ENCODE measurements at places on chromosomes 12 and 14.
A peak's percentile ranks its signal among the peaks of the same experiment; 100 is the strongest.

- no peak for DNase-seq
Measured at GRCh38 chr14:62897771-62898170, 147.5 kb downstream of the KCNH5 start.

- DNase-seq: no peak
Measured at GRCh38 chr12:22283508-22283907, 51.0 kb downstream of the ST8SIA1 start.

GRCh38 chr12:3185260-3185870, 108.2 kb downstream of the TSPAN9 start:
- no peak for DNase-seq

DNA sequence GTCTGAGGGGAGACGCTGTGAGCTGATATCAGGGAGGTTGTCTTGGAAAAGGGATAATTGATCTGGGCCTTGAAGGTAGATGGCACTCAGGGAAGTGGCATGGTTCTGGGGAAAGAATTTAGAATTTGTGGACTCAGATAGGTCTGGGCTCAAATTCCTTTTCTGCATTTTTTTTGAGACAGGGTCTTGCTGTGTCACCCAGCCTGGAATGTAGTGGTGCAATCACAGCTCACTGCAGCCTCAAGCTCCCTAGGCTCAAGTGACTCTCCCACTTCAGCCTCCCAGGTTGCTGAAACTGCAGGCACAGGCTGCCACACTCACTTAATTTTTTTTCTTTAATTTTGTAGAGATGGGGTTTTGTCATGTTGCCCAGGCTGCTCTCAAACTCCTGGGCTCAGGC, 98.1 kb upstream of the NCOR2 start:
- no peak for DNase-seq

DNA sequence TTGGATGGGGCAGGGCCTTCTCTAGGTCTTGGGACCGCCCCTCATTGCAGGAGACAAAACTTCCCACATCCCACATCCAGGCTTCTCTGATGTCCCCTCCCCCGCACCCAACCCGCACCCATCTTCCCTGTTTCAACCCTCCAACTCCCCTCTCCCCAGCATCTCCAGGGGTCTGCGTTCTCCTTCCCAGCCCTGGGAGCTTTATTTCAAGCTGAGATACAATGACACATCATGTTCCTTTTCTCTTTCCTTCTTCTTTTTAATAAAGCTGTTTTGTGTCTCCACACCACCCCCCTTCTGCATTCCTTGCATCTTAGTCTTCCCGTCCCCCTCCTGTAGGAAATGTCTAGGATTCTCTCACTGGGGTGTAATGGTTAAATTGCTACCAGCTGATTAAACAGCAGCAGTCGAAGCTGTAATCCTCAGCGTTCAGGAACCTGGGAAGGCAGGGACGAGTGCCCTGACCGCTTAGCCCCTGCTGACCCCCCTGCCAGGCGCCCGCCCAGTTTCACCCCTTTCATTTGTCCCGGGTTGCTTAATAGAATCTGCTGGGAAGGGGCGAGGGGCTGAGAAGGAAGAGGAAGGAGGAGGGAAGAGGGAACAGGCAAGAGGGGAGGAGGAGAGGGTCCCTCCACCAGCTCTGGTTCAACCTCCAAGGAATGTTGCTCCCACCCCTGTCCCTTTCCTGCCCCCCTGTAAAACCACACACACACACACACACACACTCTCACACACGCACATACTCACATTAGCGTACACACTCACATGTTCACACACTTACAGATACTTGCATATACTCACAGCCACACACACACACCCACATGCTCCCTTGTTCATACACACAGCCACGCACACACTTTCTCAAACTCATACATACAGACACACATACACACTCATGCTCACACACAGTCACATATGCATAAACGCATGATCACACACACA, 104.5 kb upstream of the MED13L start:
- no peak for DNase-seq

- no peak for DNase-seq
Measured at GRCh38 chr12:69000074-69000473, 67.1 kb upstream of the CPM start.

GRCh38 chr12:45407981-45408728, 192.3 kb downstream of the ANO6 start:
- DNase-seq: no peak

- DNase-seq: no peak
Measured at GRCh38 chr14:68346556-68347343, 446.1 kb downstream of the ZFP36L1 start.

GRCh38 chr14:103141117-103141796, 18.0 kb downstream of the TNFAIP2 start:
- DNase-seq: no peak

- DNase-seq: no peak
Measured at GRCh38 chr12:65949971-65950370, 125.7 kb downstream of the HMGA2 start.

- no peak for DNase-seq
Measured at GRCh38 chr12:70815971-70816391, 104.6 kb downstream of the PTPRR start.

DNA sequence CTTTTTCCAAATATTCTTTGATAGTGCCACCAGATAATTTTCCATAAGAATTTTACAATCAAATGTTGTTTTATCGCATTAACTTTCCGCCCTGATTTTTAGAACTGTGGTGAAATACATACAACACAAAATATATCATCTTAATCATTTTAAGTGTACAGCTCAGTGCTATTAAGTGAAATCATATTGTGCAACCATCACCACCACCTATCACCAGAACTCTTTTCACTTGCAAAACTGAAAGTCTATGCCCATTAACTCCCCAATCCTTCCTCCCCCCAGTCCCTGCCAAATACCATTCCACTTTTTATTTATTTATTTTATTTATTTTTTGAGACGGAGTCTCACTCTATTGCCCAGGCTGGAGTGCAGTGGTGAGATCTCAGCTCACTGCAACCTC, 36.6 kb downstream of the CDKL1 start:
- no peak for DNase-seq

- DNase-seq: peak; percentile 73
Measured at GRCh38 chr12:110582276-110583136, 612 bp downstream of the PPTC7 start.

GRCh38 chr14:51552768-51553404, 98.8 kb upstream of the FRMD6 start:
- DNase-seq: no peak
